GM12864 (cell line): ENCODE measurements at places on chromosomes 3 and 15.

- no peak for DNase-seq
These were observed 6.1 kb downstream of the CYP1A2 start for GRCh38 chr15:74754593-74755215.

DNA sequence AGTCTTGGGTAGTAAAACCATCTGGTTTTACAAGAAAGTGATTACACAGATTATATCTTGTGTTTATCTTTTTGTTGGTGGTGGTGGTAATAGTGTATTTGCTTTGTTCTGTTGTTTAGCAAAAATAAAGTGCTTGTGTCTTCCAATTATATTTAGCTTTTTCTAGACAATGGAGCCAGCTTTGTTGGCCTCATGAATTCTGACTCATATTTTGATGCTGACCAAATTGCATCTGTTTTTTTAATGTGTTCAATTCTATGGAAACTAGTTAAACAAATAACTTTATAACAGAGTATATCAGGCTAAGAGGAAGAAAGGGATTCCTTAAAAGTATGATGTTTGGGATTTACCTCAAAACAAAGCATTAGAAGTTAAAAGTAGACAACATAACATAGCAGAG is 69.3 kb upstream of the BFSP2 start:
- DNase-seq: no peak

GRCh38 chr15:33866101-33866737 is 102.1 kb upstream of the CHRM5 start:
- DNase-seq: no peak

GRCh38 chr3:16441371-16441875 is 72.1 kb downstream of the RFTN1 start:
- no peak for DNase-seq

- no peak for DNase-seq
These were observed 277.4 kb upstream of the CHRNA7 start for GRCh38 chr15:31752905-31753304.

DNA sequence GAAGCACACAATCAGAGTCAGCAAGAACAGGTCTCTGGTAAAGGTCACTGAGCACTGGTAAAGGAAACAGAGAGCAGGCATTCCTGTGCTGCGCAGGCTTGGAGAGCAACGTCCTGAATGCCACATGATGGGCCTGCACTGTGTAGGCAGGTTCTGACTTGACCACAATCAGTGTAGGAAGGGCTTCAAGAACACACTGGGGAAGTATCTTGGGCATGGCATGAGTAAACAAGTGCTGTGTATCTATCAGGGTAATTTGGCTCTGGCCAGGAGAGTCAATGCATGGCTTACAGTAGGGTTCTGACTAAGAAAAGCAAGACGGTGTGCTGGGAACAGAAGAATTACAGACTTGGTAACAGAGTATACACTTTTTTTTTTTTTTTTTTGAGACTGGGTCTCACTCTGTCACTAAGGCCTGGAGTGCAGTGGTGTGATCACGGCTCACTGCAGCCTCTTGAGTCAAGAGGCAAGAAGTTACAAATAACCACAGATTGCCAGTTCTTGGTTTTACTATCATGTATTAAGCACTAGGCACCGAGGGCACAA is 30.6 kb downstream of the TBC1D2B start:
- DNase-seq: no peak

GRCh38 chr15:43208052-43209002 is 12.5 kb downstream of the EPB42 start:
- DNase-seq: no peak
